ENCODE measurements at places on chromosomes 7 and 10.

DNA sequence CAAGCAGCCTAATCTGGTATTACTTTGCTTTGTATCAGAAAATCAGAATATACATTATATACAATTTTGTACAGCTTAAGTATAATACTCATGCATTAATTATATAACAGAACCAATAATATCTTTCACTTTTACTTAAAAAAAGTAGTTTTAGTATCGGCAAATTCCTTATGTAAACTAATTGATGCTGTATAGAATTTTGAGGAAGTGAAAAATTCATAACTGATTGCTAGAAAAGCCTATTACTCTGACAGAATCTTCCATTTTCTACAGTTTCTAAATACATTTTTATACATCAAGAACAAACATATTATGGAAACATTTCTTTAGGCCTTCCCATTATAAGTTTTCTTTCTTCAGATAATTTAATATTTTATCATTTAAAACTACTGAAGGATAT is 124.0 kb upstream of the GPR22 start:
- no peak for DNase-seq

DNA sequence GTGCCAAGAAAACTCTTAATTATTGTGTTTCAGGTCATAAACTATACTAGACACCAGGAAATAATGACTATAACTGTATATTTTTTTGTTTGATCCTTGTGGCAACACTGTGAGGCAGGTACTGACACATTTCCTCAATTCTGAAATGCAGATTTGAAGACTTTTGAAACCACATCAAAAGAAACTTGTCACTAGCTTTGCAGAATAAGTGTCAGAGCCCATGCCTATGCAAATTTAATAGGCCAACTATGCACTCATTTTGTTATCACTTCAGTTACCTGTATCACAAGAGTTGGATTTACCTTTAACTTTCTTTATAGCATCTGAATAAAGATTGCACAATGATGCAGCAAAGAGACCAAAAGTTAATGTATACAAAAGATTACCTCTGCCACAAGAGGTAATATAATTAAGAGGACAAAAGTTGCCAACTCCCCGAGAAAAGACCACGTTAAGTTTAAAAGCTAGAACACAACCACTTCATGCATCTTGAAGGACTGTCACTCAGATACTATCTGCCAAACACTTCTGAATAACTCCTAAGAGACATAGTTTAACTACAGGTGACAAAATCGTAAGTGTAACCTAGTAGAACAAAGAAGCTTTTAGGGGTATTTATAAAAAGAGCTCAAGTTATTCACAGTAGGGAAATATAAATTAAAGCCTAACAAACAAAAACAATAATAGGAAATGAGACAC is 80.5 kb downstream of the ELAPOR2 start:
- no peak for DNase-seq

DNA sequence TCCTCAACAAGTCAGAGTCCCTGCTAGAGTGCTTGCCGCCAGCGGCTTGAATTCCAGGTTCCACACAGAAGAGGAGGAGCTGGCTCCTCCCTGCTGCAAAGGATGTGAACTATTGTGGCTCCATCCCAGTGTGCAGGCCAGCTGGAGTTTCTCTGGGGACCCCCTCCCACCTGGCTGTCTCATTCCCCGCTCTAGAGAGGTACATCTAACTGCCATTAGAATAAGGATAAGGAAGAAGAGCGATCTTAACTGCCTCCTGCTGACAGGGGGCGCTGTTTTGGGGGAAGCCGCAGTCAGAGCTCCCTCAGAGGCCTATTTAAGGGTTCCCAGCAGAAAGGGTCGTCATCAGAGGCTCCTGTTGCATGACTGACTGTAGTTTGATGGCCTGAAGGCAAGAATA is 40.8 kb upstream of the HECW1 start:
- peak; percentile 7 for DNase-seq

GRCh38 chr7:90271753-90272152 is 26.8 kb downstream of the CFAP69 start:
- peak; percentile 50 for DNase-seq

DNA sequence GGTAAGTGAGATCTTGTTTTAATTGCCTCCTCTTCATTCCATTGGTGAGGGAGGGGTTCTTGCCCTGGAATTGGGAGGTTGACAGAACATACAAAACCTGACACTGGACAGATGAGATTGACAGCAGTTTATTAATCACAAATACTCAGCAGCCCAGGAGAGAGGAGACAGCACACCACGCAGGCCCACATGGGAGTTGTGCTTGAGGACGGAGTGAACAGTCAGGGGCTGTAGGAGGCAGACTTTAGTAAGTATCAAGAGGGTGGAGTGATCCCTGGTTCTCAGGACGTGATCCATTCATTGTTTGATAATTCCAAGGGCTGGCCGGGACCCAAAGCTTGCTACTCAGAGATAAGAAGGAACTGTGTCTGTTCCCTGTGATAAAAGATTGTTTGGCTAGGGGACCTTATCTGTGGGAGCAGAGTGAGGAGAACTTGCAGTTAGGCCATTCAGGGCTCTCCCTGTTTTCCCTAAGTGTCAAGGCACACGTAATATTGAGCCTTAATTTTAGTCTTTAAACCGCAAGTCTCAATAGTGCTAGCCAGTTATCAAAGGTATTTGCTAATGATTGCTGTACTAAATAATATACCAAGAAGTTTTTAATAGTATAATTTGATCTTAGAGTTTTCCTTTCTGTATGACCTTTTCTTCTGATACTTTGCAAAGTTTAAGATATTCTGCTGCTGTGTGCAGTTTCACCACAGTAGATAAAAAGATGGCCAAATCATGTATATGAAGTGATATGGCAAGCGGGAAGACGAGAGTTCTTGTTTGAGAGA is 14.5 kb downstream of the CAPZA2 start:
- peak; percentile 67 for DNase-seq
